Panc1 (cell line): ENCODE measurements at places on chromosomes 5 and 9. TPM values are rescaled to one million over a fixed set of nuclear protein-coding genes. Genes with fewer than 3 reads are reported as not detected.

GRCh38 chr9:100725371-100725770 lies 147.5 kb downstream of the CAVIN4 start:
- DNase-seq: no peak

- no peak for DNase-seq
These were observed 194.1 kb downstream of the DCP2 start for GRCh38 chr5:113170707-113171106.

DNA sequence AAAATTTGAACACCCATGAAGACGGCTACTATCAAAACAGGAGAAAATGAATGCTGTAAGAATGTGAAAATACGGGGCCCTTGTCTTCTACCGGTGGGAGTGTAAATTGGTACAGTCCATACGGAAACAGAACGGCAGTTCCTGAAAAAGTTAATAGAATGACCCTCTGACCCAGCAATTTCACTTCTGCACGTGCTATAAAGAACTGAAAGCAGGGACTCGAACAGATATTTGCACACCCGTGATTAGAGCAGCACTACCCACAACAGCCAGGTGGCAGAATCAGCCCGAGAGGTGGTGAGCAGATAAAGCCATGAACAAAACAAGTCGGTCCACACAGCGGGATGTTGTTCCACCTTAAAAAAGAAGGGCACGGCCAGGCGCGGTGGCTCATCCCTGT lies 22.6 kb upstream of the SLC12A7 start:
- DNase-seq: no peak

DNA sequence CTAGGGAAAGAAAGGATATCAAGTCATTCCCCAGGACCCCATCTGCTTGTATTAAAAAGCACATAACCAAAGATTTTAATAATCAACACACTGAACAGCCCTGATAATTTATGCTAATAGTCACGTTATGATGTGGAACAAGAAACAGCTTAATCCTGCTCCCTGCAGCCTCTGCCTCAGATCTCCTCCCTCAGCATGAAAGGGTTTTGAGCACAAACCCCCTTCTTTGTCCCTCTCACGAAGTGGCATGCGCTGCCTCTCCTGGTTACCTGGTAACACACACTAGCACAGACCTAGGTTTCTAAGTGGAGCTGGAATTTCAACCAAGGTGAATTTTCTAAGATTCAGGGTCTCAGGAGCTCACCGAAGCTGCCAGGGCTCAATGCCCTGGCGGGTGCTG lies 5.1 kb downstream of the IGFBPL1 start:
- no peak for DNase-seq

DNA sequence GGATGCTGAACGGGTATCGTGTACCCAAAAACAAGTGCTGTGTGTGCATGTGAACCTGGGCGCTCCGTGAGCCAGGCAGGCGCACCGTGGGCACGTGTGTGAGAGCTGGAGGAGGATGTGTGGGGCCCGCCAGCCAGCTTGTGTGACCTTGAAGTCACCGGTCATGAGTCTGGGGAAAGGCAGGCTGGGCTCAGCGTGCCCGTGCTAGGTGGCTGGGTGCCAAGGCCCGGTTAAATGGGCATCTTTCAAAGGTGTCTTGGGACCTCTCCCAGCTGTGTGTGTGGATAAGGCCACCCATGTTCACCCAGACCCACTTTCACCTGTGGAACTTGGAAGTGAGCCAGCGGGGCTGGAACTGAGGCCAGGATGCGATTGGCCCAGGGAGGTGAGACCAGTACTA lies 3.4 kb downstream of the KCNT1 start:
- DNase-seq: no peak

DNA sequence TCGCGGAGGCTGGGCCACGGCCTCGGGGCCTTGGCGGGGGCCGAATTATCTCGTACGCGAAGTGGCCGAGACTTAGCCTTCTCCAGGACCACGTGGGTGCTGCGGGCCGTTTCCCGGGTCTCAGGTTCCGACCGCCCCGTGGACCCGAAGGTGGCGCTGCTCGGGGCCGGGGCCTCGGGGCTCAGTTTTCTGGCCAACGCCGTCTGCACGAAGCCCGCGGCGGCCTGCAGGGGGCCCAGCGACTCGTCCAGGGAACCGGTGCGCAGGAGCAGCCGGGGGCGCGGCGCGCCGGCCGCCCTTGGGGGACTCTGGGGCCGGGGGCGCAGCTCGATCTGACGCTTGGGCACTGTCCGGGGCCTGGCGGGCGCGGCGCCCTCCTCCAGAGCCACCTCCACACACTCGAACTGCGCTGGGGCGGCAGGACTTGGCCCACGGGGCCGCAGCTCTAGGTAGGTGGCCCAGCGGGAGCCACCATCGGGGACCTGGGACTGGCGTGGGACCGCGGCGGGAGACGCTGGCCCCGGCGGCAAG lies 716 bp downstream of the PROB1 start:
- no peak for DNase-seq

The RORB gene
- total RNA-seq: 0.08 TPM

The PLCXD3 gene
- total RNA-seq: 0.10 TPM

DNA sequence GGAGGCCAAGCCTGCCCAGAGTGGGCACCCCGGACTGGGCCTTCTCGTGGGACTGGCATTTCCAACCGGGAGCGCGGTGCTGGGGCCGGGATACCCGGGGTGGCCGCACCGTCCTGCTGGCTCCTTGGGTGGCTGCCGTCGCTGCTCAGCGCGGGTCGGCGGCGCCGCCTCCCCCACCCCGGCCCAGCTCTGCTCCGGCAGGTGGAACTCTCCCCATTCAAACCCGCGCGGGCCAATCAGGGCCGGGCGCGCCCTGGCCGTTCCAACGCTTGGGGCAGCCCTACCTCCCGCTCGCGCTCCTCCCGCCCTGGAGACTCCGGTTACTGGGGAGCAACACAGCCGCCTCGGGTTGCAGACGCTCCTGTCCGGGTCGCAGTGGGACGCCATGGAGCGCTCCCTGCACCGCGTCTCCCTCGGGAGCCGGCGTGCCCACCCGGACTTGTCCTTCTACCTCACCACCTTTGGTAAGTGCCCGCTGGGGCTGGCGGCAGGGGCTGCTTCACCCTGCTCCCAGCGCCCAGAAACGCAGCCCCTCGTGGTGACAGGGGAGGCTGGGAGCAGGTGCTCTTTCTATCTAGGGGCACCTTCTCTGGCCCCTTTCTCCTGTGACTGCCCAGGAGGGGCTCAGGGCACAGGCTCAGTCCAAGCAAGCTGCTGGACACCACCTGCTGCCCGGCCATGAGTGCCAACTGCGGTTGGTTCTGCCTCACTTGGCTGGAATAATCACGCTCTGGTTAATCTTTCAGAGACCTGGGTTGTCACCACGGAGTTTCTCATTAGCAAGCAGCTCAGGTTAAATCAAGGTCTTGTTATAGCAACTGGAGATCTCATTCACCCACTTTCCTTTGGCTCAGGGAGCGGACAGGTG lies at the start of gene RGS3:
Gene RGS3 (plus strand): TSS at position 310 of the 868 bp plus-strand sequence. CDS start 76 bp downstream, at position 386.
- no peak for DNase-seq

DNA sequence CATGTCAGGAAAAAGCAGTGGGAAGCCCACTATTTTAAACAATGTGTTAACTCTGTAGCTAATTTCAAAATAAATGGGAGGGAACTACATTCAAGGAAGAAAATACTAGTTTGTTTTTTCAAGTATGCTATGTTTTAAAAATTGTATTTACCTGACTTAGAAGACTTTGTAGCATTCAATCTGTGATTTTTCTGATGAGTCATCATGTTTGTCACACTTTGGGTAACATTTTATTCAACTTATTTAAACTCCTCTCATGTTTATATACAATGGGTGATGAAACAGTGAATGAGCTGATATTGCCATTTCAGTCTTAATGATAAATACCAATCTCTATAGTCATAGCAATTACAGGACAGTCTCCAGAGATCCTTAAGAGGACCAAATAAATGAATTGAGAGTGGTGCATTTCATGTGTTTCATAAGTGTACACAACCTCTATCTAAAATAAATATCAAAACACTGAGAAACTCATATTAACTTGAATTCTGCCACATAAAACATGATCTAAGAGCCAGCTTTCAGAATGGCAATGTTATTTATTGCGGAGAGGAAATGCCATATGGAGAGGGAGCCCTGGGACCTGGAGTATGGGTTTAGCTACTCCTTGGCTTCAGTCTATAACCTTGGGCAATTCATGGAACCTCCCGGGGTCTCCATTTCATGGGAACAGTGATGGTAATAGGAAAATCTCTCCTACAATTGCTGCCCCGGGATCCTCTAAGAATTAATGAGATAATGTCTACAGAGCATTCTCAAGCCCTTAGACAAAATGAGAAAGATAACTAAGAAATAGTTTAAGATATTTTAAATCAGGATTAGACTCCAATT lies 913.9 kb downstream of the TLE4 start:
- DNase-seq: no peak

- DNase-seq: no peak
These were observed 457.7 kb downstream of the EFNA5 start for GRCh38 chr5:107213025-107213424.

The GADD45G gene
- total RNA-seq: 1.2 TPM

GRCh38 chr9:109312783-109313182 lies 8.1 kb downstream of the EPB41L4B start:
- DNase-seq: no peak

DNA sequence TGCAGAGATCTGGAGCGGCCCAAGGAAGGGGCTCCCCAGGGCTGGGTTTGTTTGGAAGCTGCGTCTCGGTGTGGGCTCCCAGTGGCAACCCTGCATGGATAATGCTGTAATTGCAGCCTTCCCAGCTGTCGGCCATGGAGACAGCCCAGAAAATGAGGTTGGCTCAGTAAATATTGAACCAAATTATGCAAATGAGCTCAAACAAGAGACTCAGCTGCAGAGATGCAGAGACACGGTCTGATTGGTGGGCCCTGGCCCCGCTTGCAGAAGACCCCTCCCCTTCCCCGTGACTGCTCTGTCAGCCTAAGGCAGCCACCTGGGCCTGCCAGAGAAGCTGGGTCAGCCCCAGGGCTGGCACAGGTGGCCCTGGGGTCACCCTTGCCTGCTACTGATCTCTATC lies 75.9 kb downstream of the RAD23B start:
- no peak for DNase-seq

- no peak for DNase-seq
These were observed 86.5 kb downstream of the BNC2 start for GRCh38 chr9:16784002-16784401.

- no peak for DNase-seq
These were observed 398.8 kb downstream of the ENC1 start for GRCh38 chr5:74241751-74242140.

DNA sequence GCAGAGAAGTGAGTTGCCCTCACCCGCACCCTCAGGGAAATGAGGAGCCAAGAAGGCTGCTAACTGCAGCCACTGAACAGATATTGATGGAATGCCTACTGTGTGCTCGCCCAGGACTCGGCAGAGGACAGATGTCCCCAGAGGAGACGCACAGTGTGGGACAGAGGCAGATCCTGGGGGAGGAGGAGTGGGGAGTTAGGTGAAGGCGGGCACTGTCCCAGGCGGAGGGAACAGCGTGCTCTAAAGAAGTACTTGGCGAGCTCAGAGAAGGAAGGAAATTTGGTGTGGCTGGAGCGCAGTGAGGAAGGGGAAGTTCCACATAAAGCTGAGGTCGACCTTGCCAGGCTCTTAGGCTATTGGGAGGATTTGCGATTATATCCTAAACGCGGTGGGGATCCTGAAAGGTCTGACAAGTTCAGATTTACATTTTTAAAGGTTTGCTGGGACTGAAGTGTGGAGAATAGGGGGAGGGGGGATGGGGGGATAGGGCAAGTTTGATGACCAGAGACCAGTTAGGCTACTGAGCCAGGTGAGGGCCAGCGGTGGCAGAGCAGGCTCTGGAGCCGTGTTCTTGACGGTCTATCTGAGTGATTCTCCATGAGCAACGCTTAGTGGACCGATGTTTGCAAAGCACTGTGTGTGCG lies 23.6 kb upstream of the CERCAM start:
- no peak for DNase-seq

DNA sequence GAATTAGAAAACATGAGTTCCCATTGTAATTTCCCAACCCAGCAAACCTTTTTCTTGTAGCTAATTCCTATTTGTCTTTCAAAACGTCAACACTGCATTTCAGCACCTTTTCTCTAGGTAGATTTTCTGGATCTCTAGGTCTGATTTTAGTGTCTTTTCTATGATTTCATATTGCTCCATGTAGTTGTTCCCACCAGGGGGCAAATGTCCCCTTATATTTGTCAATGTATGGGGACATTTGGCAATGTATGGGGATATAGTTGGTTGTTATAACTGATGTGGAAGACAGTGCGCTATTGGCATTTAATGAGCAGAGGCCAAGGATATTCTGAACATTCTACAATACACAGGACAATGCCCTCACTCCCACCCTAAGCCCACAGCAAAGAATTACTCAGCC lies 273.9 kb upstream of the ADRA1B start:
- DNase-seq: no peak

The ANKRD55 gene
- not detected for total RNA-seq

The OR13J1 gene
- not detected for total RNA-seq
